HT1080 (cell line): ENCODE measurements at places on chromosomes 12 and 14.

GRCh38 chr12:71719647-71720370 is 33.9 kb downstream of the TMEM19 start:
- DNase-seq: no peak

GRCh38 chr12:60501124-60501729 is 905.4 kb downstream of the SLC16A7 start:
- DNase-seq: peak; percentile 4

DNA sequence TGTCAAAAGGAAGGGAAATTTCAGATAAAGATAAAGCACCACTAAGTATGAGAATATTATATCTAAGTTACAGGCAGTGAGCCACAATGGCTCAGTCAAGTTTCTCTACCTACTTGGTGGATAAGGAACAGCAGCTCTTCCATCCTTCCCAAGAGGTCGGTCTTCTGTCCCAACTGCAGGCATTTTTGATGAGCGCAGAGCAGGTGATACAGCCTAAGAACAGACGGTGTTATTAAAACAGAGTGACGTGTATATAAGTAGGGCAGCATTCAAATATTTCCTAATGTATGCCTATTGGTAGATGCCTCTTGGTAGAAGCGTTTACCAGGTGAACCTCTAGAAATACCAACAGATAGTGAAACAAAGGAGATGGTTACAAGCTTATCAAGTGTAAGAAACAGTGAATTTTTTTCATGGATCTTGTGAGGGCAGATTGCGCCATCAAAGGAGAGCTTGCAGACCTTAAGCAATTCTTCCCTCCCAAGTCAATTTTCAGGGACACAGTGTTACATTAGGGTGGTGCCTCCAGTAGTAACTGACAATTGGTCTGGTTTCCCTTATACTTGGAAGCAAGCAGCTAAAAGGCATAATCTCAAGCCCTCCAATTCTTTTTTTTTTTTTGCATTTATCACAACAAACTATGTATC is 274.5 kb downstream of the MED13L start:
- no peak for DNase-seq

DNA sequence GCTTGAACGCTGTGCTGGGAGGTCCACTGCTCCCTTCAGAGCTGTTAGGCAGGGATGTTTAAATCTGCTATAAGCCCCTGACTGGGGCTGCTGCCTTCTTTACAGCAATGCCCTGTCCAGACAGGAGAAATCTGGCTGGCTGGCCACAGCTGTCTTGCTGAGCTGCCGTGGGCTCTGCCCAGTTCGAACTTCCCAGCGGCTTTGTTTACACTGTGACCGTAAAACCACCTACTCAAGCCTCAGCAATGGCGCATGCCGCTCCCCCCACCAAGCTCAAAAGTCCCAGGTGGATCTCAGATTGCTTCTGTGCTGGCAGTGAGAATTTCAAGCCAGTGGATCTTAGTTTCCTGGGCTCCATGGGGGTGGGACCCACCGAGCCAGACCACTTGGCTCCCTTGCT is 35.8 kb downstream of the CKAP4 start:
- no peak for DNase-seq

DNA sequence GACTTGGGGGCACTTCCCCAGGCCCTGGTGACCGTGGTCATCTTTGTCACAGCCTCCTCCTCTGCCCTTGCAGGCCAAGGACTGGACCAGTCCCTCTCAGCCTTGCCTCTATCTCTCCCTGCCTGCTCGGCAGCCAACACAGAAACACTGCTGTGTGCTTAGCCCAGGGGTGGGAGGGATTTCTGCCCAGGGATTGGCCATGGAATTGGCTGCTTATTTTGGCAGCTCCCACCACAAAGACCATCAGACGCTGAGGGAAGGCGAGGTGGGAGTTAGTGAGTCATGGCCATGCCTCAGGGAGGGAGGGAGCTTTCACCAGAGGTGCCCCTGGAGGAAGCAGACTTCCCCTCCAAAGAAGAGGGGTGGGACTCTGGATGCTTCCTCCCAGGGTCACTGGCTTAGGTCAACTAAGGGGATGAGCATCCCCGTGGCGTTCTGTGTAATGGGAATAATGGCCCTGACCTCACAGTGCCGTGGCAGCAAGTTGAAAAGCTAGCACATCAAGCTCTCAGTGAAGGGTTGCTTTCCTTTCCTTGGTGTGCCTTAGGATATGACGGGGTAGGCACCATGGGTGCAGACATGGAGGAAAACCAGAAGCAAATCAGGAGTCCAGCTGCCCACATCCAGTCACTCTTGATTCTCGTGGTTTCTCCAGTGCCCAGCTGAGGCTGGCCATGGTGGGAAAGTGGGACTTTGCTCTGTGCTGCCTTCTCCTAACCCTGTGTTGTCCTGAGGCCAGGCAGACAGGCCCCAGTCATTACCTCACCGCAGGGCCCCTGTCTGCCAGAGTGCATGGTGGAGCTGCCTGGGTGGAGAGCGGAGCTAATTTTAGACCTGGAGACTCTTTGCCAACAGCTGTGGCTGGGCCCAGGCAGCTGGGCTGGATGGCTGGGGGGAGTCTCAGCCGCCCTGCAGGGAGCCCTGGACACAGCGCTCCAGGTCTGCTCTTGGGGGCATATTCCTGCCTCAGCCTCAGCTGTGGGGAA is 21.4 kb downstream of the B4GALNT3 start:
- peak; percentile 44 for DNase-seq

DNA sequence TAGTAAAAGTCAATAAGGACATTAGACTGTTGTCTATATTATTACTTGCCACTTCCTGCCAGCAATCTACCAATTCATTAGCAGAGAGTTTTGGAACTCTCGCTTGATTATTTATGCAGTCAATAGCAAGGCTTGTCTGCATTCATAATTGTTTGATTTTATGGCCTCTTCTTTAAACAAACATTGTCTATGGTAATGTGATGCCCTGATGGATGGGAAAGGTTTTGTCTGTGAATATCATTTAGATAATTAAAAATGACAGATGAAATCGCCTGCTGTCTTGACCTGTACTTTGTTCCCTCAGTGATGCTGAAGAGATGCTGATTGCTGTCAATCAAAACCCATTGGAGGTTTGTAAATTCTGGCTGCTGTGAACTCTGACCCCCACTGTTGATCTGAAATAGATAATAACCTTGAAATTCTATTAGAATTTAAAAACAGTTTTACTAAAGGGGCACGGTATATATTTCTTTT is 455.3 kb downstream of the NPAS3 start:
- DNase-seq: no peak

GRCh38 chr14:96103560-96104460 is 64.6 kb downstream of the C14orf132 start:
- no peak for DNase-seq

- DNase-seq: peak; percentile 80
These were observed 2.6 kb upstream of the PRKD1 start for GRCh38 chr14:29930283-29930682.

- DNase-seq: no peak
These were observed 36.9 kb upstream of the SMUG1 start for GRCh38 chr12:54225666-54226065.

GRCh38 chr12:12538535-12538934 is 24.1 kb downstream of the DUSP16 start:
- no peak for DNase-seq

GRCh38 chr14:51304941-51305340 is 64.9 kb downstream of the TMX1 start:
- DNase-seq: peak; percentile 94

- DNase-seq: no peak
These were observed 342.5 kb downstream of the RMST start for GRCh38 chr12:97805146-97805545.
